ENCODE measurements at places on chromosomes 2 and 18. TPM values are rescaled to one million over a fixed set of nuclear protein-coding genes. Genes with fewer than 3 reads are reported as not detected.

GRCh38 chr2:233152541-233152940, 92.4 kb downstream of the INPP5D start:
- DNase-seq, result no peak

Gene FAM110C
- 0.13 TPM for total RNA-seq

Gene CDH7
- not detected for total RNA-seq

Gene RUFY4
- total RNA-seq, result not detected

Gene MYO5B
- 0.31 TPM for total RNA-seq

- no peak for DNase-seq
Measured at GRCh38 chr2:774436-774835, 97.2 kb upstream of the TMEM18 start.

DNA sequence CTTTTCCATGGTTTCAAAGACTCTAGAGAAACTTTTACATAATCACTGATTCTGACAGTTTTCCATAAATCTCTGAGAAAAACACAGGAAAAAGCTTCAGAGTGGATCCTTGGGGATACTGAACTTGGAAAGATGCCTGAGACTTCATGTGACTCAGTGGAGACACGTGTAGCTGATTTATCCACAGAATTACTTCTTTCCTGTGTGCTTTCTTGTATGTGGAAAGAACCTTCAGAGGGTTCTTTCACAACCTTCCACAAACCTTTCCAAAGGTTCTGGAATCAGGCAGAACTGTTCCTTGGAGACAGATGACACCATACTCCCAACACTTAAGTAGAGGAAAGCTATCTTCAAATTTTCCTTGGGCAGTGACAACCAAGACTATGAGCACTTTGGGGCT, 207.2 kb downstream of the RND3 start:
- no peak for DNase-seq

DNA sequence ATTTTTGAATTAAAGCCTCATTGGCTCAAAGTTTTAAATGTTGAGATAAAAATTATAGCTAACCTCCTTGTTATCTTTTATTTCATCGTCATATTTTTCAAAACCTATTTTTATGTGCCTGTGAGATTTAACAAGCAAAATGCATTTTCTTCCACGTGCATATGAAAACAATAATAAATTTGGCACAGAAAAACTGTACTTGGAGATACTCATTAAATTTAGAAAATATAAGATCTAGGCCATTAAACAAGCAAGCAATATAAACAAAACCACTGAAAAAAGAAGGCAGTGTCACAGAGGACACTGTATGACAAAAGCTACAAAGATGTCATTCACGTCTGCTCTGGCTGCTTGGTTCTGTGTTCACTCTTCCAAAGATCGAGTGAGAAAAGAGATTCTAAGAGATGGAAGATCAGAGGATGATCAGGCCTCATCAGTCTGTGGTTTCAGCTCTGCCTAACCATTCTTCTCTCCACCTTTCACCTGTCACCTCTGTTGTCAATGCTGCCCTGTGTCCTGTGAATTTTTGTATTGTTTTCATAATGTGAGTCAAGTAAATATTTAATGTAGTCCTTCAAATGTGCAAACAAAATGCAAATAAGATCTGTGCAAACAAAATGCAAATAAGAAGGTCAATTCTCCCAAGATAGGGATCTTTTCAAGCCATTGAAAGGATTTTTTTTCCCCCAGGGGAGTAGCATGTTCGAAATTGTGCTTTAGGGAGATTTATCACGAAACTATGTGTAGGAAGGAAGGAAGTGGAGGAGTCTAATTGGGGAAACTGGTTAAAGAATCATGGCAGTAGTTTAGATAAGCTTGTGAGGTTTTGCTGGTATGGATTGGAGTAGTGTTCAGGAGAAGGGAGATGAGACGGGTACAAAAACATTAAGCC, 138.7 kb upstream of the RBMS1 start:
- no peak for DNase-seq

DNA sequence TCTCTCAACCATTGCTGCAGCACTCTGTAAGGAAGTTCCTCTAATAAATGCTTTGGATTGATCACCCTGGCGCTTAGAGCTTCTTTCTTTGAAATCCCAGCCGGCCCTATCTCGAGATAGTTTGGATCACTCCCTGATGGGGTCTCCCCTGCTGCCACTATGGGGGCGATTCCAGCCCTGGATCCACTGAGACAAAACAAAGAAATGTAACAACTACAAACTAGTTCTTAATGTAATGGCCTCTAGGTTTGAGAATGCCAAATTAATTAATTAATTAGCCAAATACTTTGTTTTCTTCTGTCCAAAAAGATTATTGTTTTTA, 15.2 kb downstream of the SRSF7 start:
- DNase-seq, result no peak

- DNase-seq, result no peak
Measured at GRCh38 chr2:174325373-174326160, 9.2 kb upstream of the SP9 start.

DNA sequence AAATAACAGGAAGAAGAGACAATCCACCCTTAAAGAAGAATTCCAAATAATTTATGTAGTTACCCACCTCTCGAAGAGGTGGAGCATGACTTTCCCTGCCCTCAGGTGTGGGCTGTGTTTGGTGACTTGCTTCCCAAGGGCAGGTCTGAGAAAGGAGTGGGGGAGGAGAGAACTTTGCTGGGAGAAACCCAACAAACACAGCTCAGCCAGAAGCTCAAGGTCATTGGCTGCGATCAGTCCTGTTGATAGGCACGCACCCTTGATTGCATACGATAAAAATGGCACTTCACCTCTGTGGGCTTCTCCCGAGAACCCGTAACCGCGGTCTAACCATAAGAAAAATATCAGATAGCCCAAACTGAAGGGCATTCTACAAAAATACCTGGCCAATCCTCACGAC, 157.5 kb upstream of the ID2 start:
- no peak for DNase-seq

DNA sequence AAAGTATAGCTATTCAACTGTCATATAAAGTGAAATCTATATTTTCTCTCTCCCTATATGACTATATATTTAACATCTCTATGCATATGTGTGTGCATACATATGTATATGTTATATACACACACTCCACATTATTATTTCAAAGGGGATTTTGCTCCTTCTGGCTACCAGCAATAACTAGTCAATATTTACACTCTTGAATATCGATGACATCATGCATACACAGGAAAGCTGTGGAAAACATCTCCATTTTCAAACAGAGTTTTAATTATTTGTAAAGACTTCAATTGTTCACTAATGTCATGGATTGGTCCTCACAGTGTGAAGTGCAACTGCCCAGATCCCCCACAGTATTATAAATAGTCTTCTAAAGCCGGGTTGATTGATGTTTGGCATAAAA, 195.9 kb upstream of the TCF4 start:
- DNase-seq, result no peak

- no peak for DNase-seq
Measured at GRCh38 chr2:27155069-27155520, 6.3 kb downstream of the TCF23 start.

DNA sequence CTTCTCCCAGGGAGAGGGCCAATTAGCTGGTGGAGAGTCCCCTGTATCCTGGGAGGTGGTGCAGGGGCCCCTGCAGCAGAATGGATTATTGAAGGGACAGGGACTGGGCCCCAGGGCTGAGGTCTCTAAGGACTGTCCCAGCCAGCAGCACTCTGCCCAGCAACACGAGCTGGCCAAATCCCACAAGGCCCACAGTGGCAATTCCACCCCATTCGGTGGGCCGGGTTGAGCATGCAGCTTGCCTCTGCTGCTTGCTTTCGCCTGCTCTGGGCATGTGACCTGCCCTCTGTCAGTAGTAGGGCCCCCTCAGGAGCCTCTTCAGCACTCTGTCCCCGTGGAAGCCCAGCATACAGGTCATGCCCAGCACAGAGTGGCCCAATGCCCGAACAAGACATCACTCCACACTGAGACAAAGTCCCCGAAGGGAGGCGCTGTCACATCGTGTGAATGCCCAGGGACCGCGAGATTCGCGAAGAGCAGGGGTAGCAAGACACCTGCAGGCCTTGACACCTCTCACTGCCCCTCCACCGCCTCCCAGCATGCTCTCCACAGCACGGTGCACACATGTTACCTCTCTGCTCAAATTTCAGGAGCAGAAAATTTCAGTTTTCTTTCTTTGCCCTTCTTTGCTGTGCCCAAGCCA, 65.4 kb downstream of the CRACDL start:
- DNase-seq, result no peak

Gene L3MBTL4
- total RNA-seq, result 0.87 TPM

DNA sequence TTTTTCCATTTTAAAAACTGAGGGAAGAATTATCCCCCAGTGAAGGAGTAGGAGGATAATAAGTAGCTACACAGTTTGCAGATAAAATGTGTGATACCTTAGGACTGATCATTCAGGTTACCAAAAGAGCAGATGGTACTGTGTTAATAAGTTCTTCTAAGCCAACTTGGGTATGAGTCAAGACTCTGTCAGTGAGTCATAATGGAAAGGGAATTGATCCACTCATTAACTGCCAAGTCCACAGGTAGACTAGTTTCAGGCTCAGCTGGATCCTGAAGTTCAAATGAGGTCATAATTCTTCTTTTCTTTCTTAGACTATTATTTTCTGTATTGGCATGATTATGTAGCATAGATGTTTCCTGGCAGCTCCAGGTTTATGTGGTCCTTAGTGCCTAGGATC, 142.4 kb upstream of the ALPP start:
- no peak for DNase-seq

Gene SGPP2
- 0.05 TPM for total RNA-seq

GRCh38 chr2:98649992-98650375, 41.6 kb downstream of the UNC50 start:
- DNase-seq, result no peak

Gene CNGA3
- total RNA-seq, result not detected

GRCh38 chr2:2886922-2887321, 490.7 kb downstream of the EIPR1 start:
- no peak for DNase-seq

- no peak for DNase-seq
Measured at GRCh38 chr18:38563396-38563980, 997.9 kb upstream of the CELF4 start.

GRCh38 chr2:182066400-182067087, 80.9 kb downstream of the PPP1R1C start:
- DNase-seq, result no peak

DNA sequence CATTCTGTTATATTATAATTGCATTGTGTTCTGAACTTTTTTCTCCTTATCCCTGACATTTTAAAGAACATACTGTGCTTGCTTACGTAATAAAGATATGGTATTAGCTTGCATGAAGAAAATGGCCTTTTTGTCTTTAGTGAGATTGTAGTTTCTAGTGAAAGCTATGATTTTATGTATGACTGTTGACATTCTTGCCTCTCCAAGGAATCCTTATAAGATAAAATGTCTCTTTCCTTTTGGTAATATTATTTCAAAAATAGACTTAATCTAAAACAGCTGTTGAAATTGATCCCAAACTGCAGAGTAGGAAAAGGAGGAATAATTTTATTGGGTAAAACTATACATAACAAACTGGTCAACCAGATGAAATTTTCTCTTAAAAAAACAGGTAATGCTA, 40.8 kb upstream of the CCDC102B start:
- DNase-seq, result no peak

- DNase-seq, result no peak
Measured at GRCh38 chr2:85468704-85469349, 50.3 kb downstream of the SH2D6 start.

Gene METTL8
- total RNA-seq, result 27.7 TPM
